Esophagus mucosa (tissue), 1 donor: ENCODE measurements at places on chromosomes 1 and 21. TPM values are rescaled to one million over a fixed set of nuclear protein-coding genes. Genes with fewer than 3 reads are reported as not detected.

DNA sequence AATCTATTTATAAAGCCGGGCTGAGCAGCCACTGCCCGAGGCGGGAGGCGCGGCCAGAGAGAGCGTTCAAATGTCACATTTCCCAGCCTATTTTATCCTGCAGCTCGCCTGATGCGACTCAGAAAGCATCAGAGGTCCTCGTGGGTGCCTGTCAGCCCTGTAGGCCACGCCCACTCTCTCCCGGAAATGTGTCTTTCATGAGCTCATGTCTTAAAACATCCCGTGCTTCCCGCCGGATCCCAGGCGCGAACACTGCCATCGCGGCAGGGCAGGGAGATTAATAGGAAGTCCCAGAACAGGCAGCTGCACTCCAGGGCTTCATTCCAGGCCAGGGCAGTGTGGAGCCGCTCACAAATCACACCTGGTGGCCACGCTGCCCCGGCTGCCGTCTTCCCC, 117.5 kb downstream of the PRDM16 start:
- no peak for ATAC-seq

- ATAC-seq, result peak; percentile 64
Measured at GRCh38 chr1:168623003-168623828, 46.8 kb downstream of the XCL1 start.

- ATAC-seq, result peak; percentile 57
Measured at GRCh38 chr1:11693024-11693590, 1.6 kb downstream of the DRAXIN start.

GRCh38 chr1:19717467-19717866, 52.8 kb downstream of the HTR6 start:
- no peak for ATAC-seq

- ATAC-seq, result peak; percentile 30
Measured at GRCh38 chr1:1908506-1908791, 6.6 kb upstream of the CALML6 start.

- no peak for ATAC-seq
Measured at GRCh38 chr1:81805537-81806431, 5.0 kb downstream of the ADGRL2 start.

DNA sequence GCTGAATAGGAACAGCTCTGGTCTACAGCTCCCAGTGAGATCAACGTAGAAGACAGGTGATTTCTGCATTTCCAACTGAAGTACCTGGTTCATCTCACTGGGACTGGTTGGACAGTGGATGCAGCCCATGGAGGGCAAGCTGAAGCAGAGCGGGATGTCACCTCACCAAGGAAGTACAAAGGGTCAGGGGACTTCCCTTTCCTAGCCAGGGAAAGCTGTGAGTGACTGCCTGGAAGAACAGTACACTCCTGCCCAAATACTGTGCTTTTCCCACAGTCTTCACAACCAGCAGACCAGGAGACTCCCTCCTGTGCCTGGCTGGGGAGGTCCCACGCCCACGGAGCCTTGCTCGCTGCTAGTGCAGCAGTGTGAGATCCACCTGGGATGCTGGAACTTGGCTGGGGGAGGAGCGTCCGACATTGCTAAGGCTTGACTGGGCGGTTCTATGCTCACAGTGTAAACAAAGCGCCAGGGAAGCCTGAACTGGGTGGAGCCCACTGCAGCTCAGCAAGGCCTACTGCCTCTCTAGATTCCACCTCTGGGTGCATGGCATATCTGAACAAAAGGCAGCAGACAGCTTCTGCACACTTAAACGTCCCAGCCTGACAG, 14.7 kb downstream of the CR1L start:
- peak; percentile 72 for ATAC-seq

- peak; percentile 42 for ATAC-seq
Measured at GRCh38 chr1:154860156-154860870, 9.8 kb downstream of the KCNN3 start.

GRCh38 chr21:28473530-28474220, 519.0 kb downstream of the LTN1 start:
- ATAC-seq, result no peak

GRCh38 chr1:100482748-100483147, 55.2 kb upstream of the GPR88 start:
- ATAC-seq, result no peak

DNA sequence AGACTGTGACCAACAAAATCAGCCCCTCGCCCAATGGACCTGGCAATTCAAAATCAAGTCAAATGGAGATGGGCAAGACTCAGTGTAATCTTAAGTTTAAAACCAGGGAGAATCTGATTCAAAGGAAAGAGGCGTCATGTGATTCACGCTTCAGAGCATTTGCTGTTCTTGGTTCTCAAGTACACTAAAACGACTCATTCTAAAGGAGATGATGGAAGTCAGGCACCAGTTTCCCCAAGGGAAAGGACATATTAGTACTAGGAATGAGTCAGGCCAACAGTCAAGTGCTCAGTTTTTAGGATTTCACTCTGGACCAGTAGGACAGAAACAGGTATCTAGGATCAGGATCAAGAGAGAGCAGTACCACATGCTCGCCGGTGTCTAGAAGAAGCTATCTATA, 429.6 kb downstream of the PLPP3 start:
- ATAC-seq, result no peak

- ATAC-seq, result no peak
Measured at GRCh38 chr1:188022661-188023060, 1193.9 kb downstream of the PLA2G4A start.

GRCh38 chr1:58881471-58881994, 97.7 kb upstream of the JUN start:
- ATAC-seq, result peak; percentile 89

DNA sequence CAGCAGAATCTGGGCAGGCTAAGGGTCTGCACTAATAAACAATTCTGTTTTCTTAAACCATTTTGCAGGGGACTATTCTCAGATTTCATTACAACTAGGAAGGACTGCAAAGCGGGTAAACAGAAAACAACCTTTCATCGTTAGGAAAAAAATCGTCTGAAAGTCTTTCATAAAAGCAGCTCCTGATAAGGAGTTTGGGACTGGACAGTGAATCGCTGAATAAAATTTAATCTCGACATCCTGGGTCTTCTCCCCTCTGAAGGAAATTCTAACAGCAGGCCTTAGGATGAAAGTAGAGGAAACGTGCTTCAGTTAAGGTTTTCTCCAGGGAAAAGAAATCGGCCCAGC, 471 bp upstream of the MTF2 start:
- ATAC-seq, result no peak

DNA sequence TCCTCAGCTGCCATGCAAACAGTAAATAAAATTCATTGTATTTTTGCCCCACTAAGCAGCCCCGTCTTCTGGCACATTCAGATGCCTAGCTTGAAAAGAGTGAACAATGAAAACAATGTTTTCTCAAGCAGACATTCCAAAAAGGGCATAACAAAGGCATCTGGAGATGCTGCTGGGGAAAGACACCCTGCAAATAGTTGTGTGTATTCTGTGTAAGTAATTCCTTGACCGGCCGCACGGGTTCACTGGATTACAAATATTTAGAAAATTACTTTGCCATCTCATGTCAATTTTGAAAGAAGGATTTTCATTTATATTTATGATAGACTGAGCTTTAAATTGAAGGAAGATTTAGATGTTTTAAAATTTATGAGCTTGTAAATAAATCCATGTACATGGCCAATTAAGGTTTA, 142.2 kb downstream of the SLC45A1 start:
- no peak for ATAC-seq

GRCh38 chr21:27261676-27262075, 294.8 kb upstream of the ADAMTS5 start:
- ATAC-seq, result no peak

AVPR1B gene
- total RNA-seq, result not detected

KMO gene
- total RNA-seq, result 0.12 TPM

BARHL2 gene
- total RNA-seq, result not detected

C1QTNF12 gene
- total RNA-seq, result 3.9 TPM
